ENCODE measurements at places on chromosomes 16 and 17.

- no peak for DNase-seq
These were observed 169.1 kb downstream of the XYLT1 start for GRCh38 chr16:17301593-17302135.

DNA sequence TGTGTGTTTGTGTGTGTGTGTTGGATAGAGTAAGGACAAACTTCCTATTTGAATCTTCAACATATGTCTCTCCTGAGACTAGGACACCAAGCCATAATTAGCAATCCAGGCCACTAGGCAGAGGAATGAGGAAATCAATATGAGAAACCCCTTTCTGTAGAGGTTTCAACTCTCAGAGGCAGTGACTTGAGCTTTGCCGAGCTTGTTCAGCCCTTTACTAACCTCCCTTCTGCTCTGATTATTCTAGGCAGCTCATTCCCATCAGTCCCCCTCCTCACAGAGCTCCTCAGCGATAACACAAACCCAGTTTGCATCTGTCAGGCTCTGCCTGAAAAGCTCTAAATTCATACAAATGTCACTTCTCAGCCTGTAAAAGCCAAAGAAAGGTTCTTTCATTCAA, 1030.3 kb downstream of the CDH8 start:
- no peak for DNase-seq

DNA sequence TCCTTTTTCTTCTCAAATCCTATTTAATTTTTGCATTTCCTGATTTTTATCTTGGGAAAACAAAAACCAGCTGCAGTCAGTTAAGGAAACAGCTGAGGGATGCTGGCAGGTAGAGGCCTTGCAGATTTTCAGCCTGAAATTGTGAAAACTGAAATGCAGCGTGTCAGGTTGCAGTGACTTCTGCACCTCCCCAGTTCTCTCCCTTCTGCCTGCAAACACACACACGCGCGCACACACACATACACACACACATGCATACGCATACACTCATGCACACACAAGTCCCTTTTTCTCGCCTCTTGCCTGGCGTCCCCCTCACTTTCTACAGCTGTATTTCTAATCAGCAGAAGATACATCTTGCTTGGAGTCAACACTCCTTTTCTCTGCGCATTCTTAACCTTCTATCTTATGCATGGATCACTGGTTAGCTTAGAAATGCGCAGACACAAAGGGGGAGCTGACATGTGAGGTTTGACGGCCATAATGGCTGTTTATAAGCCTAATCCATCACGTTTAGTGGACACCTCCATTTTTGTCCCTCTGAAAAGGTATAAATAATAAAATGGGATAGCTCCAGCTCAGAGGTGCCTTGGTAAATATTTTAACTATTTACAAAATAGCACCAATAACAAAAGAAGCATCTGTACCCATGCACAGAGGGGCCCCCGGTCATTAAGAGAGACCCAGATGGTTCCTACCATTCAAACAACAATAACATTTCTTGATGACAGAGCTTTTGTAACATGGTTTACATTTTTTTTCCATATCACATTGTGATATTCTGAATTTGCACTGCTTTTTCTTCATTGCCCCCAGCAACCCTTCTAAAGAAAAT, 392.1 kb upstream of the SALL1 start:
- DNase-seq, result no peak

DNA sequence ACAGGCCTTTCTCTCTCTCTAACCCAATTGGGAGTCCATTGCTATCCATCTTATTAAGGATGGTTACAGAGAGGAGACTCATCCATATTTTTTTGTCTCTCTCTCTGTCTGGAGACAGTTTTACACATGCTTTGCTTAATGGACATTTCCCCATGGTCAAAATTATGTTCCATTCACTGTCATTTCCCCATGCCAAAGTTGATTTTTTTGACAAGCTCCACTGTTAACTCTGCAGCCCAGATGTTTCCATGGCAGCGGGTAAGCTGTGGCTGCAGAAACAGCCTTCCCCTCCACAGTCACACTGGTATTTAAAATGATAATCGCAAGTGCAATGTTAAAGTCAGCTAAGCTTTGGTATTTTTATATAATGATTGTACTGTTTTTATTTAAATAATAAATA, 63.9 kb upstream of the HLF start:
- DNase-seq, result no peak

- no peak for DNase-seq
These were observed 2.2 kb upstream of the BAHCC1 start for GRCh38 chr17:81392909-81393654.

DNA sequence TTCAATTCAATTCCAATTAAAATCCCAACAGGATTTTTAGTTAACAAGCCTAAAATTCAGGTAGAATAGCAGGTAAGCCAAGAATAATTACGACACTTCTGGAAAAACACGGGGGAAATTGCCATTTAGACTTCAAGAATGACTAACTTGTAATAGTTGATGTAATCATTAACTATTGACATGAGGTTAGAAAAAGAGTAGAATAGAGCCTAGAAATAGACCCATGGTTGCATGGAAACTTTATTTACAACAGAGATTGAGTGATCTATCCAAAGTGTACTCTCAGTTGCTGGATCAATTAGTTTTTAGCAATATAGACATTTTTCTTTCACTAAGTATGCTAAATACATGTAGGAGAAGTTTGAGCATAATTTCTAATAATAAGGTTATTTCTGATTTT, 3.6 kb upstream of the SLC13A5 start:
- no peak for DNase-seq

- DNase-seq, result no peak
These were observed 71.7 kb upstream of the BRD7 start for GRCh38 chr16:50440531-50440930.

GRCh38 chr16:87131061-87131995, 185.9 kb downstream of the C16orf95 start:
- no peak for DNase-seq

DNA sequence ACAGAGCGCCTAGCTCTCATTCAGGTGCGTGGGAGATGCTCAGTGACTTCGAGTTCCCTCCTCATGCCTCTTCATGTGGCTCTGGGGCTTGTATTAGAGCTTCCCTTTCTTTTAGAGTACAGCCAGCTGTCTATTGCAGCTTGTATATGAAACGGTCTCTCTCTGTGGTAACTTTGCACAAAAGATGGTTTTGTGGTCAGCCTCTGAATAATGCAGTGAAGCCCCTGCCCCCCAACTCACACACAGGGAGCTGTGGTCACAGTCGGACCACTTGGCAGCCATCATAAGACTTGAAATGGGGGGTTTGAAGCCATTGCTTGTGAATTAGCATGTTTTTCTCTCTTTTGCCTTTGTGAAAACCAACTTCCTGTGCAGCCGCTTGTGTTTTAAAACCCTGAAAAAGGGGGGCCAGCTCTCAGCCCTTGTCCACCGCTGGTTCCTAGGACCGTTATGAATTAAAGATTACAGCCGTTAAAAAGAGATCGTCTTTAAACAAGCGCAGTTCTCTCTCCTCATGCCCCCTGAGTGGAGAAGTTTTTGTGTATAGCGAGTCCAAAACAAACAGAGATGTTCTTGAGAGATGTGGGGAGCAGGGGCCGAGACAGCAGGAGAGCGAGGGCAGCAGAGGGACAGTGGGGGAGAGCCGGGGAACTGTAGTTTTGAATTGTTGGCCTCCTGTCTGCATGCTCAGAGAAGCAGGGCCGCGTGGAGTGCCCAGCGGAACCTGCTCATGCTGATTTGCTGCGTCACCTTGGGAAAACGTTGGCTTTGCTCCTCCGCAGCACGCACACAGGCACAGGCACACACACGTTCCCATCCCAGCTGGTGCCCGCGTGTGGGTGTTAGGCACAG, 199.0 kb downstream of the MSI2 start:
- no peak for DNase-seq

- DNase-seq, result no peak
These were observed 184.5 kb downstream of the NTN1 start for GRCh38 chr17:9205520-9206409.
